ENCODE measurements at places on chromosomes 6 and 20.

DNA sequence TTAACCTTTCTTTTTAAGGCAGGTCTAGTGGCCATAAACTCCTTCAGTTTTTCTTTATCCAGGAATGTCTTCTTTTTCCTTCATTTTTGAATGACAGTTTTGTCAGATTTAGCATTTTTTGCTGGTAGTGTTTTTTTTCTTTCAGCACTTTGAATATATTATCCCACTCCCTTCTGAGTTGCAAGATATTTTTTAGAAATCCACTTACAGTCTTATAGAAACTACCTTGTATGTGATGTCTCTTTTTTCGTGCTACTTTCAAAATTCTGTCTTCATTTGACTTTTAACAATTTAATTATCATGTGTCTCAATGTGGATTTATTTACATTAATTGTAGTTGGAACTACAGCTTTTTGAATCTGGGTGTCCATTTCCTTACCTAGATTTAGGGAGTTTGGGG lies 284.4 kb upstream of the RNF217 start:
- DNase-seq = no peak

- DNase-seq = no peak
These were observed 414.3 kb downstream of the KIF16B start for GRCh38 chr20:16158976-16159286.

GRCh38 chr6:22380236-22380635 lies 83.4 kb upstream of the PRL start:
- DNase-seq = no peak

DNA sequence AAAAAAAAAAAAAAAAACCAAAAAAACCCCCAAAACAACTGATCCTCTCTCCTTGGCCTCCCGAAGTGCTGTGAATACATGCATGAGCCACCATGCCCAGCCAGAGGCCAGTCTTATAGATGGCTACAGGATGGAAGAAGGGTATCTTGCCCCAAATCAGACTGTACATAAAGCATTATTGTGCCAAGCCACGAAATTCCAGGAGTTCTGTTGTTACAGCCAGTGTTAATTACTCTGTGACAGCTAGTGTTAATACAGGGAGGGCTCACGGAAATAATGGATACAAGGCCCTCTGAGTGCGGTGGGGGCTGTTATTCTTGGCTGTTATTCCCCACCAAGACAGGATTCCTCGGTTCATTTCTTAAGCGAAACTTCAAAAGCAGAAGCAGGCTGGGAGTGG lies 1.4 kb upstream of the CLPSL2 start:
- no peak for DNase-seq

DNA sequence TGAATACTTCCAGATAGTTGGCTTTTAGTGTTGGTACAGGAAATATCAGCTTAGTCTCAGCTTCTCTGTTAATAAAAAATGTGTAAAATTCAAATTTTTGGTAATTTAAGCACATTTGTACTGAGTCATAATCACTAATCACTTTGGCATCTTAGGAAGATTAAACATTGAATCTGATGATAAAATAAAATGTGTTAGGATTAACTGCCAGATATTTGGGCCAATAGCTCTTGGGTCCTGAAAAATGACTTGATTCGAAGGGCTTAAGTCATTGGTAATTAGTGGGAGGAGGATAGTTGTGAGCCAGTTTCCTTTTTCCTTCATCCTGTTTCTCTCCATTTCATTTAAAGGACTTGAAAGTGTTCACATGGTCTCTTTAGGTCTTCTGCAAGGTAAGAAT lies 426.1 kb downstream of the RFPL4B start:
- DNase-seq = no peak

- no peak for DNase-seq
These were observed 12.8 kb upstream of the SERPINB1 start for GRCh38 chr6:2854396-2854982.

- DNase-seq = no peak
These were observed 39.1 kb upstream of the MROH8 start for GRCh38 chr20:37218441-37218840.

DNA sequence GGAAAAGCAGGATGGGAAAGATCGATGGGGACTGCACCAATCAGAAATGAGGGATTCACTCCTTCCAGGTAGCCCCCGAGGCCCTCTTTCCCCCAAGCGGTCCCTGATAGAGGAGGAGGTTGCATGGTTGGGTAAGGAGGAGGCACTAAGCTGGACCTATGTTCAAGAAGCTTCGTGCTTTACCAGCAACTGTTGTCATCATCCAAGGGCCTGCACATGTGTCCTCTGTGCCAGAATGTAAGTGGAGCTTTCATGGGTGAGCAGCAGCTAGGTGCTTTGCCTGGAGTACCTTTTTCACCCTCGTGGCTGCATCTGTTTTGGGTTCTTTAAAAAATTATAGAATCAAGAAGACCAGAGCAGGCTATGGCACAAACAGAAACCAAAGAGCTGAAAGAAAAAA lies 54.0 kb downstream of the GMPR start:
- no peak for DNase-seq

- no peak for DNase-seq
These were observed 21.4 kb downstream of the BCAS1 start for GRCh38 chr20:54048891-54049545.

GRCh38 chr6:111982681-111983080 lies 71.2 kb upstream of the CCN6 start:
- DNase-seq = no peak

DNA sequence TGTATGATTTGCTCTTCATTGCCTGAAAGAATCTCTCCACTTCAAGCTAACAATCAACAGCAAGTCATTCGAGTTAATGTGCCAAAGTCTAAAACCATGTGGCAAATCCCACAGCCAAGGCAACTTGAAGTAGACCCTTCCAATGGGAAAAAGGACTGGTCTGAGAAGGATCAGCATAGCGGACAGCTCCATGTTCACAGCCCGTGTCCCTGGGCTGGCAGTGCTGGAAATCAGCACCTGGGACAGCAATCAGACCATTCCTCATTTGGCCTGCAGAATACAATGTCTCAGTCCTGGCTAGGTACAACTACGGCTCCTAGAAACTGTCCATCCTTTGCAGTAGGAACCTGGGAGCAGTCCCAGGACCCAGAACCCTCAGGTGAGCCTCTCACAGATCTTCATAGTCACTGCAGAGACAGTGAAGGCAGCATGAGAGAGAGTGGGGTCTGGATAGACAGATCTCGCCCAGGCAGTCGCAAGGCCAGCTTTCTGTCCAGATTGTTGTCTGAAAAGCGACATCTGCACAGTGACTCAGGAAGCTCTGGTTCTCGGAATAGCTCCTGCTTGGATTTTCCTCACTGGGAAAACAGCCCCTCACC lies 1.1 kb downstream of the GJA10 start:
- DNase-seq = peak; percentile 78

DNA sequence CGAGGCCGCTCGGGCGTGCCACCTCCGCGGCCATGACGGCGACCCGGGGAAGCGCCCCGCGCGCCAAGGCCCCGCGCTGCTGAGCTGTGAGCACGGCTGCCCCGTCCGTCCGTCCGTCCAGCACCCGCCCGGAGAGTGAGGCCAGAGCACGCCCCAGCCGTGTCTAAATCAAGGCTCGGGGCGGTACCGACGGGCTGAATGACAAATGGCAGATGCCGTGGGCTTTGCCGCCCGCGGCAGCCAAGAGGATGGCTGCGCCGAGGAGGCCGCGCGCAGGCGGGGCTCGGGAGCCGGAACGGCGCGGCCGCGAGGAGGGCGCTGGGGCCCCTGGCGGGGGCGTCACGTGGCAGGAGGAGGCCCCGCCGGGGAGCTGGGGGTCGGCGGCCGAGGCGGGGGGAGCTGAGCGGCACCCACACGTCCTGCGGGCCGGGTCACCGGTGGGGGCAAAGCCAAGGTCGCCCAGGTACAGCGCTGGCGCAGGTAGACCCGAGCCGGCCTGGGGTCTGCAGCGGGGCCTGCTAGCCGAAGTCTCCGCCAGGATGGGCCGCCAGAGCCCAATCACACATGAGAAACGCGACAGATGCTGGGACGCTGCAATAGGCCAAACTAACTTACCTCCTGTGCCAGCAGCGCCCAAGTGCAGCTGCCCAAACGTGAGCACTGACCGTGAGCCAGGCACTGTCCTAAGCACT lies at the start of gene PLAGL1:
Gene PLAGL1, minus strand, starts transcription at position 140 of the 692 bp plus-strand sequence. CDS start 60,123 bp downstream, outside the sequence.
- DNase-seq = no peak

GRCh38 chr20:36872852-36873251 lies 3.1 kb upstream of the TLDC2 start:
- DNase-seq = no peak

- DNase-seq = no peak
These were observed 128.3 kb downstream of the MAP3K7 start for GRCh38 chr6:90458353-90459224.

DNA sequence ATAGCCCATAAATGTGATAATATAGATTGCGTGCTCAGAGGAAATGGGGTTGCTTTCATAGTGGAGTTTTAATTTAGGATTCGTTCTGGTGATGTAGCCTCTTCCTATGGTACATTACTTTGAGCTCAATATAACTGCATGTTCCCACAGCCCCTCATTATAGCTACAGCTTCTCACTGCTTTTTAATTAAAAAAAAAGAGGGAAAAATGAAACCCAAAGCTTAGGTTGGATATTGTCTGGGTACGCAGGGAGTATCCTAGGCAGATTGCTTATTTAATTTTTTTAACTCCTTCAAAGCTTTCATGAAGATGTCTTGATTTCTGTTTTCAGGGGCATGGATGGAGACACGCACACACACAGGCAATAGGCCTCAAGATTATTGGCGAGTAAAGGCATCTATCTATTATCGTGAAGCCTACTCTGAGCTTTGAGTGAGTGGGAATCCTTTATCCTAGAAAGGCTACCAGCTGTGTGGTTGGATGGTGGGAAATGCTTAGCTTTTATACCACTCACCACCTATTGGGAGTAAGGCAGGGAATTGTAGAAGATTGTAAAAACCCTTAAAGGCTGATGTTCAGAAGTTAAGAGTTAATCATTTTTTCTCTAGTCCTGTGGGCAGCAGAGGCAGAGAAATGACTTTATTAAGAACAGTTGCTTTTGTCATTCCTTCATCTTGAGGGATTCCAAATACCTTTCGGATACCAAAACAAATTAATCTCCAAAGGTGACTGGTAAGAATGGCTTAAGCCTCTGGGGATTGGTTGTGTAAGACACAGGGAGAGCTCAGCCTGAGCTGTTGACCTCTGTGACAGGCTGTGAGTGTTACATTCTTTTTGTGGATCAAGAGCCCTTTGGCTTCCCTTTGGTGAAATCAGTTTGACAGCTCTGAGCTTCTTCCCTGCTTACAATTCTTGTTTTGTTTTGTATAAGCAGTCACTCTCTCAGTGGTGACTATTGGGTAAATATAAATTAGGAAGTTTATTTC lies 33.4 kb downstream of the CTNNBL1 start:
- DNase-seq = no peak
